ENCODE measurements at places on chromosomes 16 and 17.

DNA sequence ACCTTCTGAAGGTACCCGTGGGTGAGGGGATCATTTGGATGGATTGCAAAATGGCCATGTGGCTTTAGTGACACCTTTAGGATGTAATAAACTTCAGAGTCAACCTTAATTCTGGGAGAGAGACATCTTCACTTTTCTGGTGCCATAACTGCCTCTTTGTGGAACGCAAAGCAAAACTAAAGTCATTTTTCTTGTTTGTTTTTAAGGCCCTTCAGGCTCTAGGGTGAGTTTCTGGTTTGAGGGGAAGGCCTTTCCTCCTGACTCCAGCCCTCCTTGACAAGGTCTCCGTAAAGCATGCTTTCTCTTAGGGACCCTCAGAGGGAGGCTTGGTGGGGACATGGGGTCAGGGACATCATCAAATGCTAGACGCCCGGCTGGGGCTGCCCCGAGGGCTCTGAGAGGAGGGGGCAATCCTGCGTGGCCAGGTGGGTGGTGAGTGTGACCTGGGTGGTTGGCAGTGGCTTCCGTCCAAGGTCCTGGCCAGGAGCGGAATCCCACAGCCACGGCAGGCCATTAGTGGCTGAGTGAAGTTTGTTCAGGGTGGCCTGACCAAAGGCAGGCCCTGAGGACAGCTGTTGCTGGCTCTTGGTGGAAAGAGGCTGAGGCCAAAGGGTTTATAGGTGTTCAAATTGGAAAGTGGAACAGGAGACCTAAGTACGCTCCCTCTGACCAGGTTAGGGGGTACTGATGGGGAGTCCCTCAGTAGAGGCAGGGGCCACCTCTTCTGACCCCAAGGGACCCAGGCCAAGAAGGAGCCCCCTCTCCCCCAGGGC lies 112.2 kb downstream of the METRNL start:
- DNase-seq: no peak

DNA sequence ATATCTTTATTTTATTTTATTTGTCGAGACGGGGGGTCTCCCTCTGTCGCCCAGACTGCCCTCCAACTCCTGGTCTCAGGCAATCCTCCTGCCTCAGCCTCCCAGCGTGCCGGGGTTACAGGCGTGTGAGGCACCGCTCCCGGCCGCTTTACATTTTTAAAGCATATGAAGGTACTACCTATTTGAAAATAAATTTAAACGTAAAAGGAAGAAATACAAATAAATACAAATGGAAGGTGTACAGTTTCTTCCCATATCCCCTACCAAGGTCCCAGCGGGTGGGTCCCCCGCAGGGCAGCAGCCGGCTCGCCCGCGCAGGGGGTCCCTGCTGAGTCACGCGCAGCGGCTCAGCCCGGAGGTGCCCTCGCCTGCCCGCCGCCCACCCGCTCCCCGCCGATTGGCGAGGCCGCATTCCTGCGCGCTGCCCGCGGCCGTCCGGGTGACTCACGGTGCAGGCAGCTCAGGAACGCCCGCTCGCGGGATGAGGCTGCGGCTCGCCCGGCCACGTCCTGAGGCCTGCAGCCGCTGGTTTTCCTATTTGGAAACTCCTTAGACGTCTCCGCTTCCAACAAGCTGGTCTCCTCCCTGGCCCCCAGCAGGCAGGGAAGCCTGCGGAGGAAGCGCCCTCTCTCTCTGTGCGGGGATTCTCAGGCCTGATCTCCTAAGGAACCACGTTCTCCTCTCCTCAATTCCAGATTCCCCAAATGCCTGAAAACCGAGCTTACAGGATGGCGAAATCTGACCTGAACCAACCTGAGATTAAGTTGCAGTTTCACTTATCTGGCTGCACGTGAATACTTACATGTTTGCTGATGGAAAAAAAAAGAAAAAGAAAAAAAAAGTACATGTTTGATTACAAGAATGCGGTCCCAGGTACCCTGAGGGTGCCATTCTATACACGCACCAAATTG lies 54.8 kb upstream of the MAP3K14 start:
- no peak for DNase-seq

DNA sequence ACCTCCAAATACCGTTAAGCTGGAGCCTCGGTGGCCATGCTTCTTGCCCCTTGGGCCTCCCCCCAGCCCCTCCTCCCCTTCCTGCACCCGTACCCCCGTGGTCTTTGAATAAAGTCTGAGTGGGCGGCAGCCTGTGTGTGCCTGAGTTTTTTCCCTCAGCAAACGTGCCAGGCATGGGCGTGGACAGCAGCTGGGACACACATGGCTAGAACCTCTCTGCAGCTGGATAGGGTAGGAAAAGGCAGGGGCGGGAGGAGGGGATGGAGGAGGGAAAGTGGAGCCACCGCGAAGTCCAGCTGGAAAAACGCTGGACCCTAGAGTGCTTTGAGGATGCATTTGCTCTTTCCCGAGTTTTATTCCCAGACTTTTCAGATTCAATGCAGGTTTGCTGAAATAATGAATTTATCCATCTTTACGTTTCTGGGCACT lies 928 bp downstream of the HBA1 start:
- DNase-seq: no peak

DNA sequence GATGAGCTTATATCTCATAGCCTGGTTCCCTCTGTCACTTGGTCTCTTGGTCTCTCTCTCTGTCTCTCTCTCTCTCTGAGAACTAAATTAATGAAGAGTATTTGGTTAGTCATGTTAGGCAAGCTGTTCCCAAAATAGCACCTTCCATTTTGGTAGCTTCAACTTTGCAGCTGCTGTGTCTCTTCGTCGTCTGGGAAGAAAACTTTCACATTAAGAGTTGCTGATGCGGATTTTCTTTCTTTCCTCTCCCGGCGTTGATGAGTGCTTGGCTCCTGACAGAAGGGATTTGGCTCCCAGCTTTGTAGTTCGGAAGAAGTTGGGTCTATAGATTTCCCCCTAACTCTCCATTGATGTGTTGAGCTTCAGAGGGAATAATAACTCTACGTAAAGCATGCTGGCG lies at the start of gene RBFOX1:
TSS of gene RBFOX1 (plus strand) at position 235 of the 400 bp plus-strand sequence.
- no peak for DNase-seq

Data from T-helper 22 cell (primary cell).